SJCRH30 (cell line): ENCODE measurements at places on chromosomes 7 and 10. TPM values are rescaled to one million over a fixed set of nuclear protein-coding genes. Genes with fewer than 3 reads are reported as not detected.

Gene NUDT13
- 0.49 and 0.84 TPM in 2 replicates for total RNA-seq

Gene MGMT
- total RNA-seq = 1.2 and 1.5 TPM in 2 replicates

Gene WIPF3
- total RNA-seq = not detected in 2 replicates

Gene AKR1C8
- total RNA-seq = 0.10 and 0.23 TPM in 2 replicates
